T-helper 17 cell (primary cell): ENCODE measurements at places on chromosomes 6 and 20. TPM values are rescaled to one million over a fixed set of nuclear protein-coding genes. Genes with fewer than 3 reads are reported as not detected.

ZHX3 gene
- total RNA-seq = 4.1 TPM

SLC4A11 gene
- total RNA-seq = 0.37 TPM

CALHM5 gene
- not detected for total RNA-seq

MYMX gene
- total RNA-seq = not detected

CENPB gene
- 40.2 TPM for total RNA-seq

EDN1 gene
- 1.2 TPM for total RNA-seq

STX11 gene
- total RNA-seq = 26.7 TPM

GRCh38 chr6:159038914-159039884 is 5.6 kb downstream of the TAGAP start:
- no peak for DNase-seq

DNA sequence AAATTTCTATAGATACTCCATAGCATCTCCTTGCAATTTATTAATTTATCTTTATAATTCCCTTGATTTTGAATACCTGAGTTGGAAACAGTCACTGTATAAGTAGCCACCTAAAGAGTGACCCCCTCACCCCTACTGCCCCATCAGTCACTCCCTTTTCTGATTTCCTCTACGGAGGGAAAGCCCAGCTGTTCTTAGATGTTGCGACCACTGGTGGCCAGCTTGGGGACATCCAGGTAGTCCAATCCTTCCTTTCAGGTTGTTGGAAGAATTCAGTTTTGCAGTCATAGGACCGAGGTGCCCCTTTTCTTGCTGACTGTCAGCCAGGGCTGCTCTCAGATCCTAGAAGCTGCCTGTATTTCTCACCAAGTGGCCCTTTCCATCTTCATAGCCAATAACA is 87.8 kb downstream of the BMP6 start:
- no peak for DNase-seq

GRCh38 chr20:15900443-15900842 is 672.8 kb downstream of the KIF16B start:
- no peak for DNase-seq

DNA sequence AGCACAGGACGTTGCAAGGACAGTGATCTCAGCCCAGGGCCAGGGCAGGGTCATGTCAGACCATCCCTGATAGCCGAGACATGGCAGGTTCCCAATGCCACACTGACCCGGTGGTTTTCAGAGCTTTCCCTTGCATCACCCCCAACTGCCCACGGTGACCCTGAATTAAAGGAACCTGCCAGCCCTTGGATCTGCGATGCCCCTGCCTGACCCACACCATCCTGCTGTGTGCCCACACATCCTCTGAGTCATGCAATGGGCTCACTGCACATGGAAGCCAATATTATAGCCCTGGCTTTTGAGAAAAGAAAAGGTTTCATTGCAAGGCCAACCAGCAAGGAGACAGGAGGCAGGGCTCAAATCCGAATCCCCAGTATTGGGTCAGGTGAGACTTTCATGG is 132.6 kb upstream of the CST7 start:
- DNase-seq = no peak
